Immature natural killer cell (primary cell): ENCODE measurements at places on chromosomes 1 and 21.

DNA sequence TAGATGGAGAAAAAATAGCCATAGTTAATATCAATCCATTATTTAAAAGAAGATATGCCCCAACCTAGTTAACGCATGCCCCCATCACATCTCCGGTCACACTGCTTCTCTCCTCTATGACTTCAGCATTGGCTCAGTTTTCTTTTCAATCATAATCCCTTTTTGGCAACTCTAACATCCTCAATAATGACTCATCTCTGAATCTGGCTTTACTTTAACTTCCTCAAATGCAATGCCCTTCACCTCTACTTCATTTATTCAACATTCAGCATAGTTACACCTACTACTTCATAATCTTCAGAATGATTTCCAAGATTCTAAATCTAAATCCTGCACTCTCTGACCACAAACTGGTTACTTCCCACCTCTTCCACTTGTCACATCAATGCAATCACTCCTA is 417.3 kb downstream of the USH2A start:
- H3K27ac ChIP-seq: no peak overlapping the region
- H3K4me1 ChIP-seq: no peaks in the 10 kb centered on the region
- no peaks in the 10 kb centered on the region for H3K27me3 ChIP-seq
- no peak for DNase-seq
- no peaks in the 10 kb centered on the region for H3K36me3 ChIP-seq

DNA sequence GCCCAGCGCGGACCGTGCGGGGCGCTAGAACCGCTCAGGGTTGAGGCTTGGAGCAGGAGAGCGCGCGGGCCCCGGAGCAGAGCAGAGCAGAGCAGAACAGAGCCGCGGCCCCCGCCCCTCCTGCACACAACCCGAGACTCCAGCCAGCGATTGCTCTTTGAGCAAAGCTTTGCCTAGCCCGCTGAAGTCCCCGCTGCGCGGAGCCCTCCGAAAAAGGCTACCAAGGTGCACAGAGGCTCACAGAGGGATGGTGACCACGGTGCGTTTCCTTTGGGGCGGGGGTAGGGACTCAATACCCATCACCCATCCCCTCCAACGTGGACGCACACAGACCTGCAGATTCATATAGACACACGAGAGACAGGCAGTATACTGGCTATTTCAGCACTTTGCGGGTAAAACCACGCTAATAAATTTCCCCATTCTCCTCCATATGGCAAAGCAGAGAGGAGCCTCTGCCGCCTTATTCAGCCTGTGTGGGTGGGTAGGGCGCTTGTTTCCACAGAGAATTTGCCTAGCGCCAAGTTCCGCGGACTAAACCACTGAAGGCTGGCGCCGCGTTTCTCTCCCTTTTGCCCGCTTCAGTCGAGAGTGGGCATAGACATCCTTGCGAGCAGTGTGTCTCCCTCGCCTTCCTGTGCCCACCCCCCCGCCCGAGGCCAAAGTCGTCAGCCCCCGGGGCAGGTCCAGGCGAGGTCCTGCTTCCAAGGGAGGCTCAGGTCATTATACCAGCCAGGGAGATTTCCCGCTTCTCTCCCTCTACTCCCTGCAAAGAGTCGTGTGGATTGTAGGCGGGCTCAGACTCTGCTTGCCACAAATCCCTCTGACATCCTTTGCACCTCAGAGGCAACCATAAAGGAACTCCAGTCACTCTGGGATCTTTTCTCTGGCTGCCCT is 8.5 kb downstream of the HLX start:
- H3K27me3 ChIP-seq: peaks cover 5% of the 10 kb centered on the region
- no peak for DNase-seq
- no peaks in the 10 kb centered on the region for H3K36me3 ChIP-seq
- H3K4me1 ChIP-seq: no peaks in the 10 kb centered on the region

- no peaks in the 10 kb centered on the region for H3K4me1 ChIP-seq
- H3K4me3 ChIP-seq: no peak overlapping the region
- DNase-seq: no peak
- H3K27me3 ChIP-seq: peaks cover 4% of the 10 kb centered on the region
- H3K36me3 ChIP-seq: no peaks in the 10 kb centered on the region
- H3K27ac ChIP-seq: no peak overlapping the region
These were observed 43.8 kb upstream of the MACF1 start for GRCh38 chr1:39160703-39161102.

DNA sequence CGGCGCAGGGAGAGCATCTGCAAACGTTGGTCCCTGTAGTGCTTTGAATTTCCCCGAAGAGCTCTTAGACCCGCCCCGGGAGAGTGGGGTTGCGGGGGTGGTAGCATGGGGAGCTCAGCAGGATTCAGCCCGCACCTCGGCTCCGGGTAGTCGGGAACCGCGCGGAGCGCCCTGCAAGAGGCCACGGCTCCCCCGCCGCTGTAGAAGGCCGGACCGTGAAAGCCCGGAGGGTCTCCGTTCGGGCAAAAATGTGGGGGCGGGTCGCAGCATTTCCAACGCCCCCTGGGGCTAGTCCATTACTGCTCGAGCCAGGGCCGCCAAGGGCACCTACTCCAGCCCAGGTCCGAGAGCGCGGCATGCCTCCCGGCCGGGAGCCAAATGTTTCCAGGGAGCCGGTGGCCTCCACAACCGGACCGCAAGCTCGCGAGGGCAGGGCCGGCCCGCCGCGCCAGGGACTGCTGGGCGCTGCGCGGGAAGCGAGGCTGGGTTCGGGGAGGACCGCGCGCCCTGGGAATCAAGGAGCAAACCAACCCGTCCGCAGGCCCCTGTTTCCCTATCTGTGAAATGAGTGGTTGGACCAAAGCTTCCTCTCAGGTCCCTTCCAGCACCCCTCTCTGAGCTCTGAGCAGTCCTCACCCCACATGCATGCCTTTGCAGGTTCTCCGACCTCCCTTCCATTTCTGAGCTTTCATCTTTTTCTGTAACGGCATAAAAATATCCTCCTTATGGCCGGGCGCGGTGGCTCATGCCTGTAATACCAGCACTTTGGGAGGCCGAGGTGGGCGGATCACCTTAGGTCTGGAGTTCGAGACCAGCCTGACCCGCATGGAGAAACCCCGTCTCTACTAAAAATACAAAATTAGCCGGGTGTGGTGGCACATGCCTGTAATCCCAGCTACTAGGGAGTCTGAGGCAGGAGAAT is 775 bp upstream of the TMEM63A start:
- H3K27ac ChIP-seq: peak overlapping the region; percentile 91
- peaks cover 39% of the 10 kb centered on the region for H3K4me1 ChIP-seq
- H3K27me3 ChIP-seq: peaks cover 6% of the 10 kb centered on the region
- DNase-seq: peak; percentile 18
- H3K36me3 ChIP-seq: peaks cover 4% of the 10 kb centered on the region

DNA sequence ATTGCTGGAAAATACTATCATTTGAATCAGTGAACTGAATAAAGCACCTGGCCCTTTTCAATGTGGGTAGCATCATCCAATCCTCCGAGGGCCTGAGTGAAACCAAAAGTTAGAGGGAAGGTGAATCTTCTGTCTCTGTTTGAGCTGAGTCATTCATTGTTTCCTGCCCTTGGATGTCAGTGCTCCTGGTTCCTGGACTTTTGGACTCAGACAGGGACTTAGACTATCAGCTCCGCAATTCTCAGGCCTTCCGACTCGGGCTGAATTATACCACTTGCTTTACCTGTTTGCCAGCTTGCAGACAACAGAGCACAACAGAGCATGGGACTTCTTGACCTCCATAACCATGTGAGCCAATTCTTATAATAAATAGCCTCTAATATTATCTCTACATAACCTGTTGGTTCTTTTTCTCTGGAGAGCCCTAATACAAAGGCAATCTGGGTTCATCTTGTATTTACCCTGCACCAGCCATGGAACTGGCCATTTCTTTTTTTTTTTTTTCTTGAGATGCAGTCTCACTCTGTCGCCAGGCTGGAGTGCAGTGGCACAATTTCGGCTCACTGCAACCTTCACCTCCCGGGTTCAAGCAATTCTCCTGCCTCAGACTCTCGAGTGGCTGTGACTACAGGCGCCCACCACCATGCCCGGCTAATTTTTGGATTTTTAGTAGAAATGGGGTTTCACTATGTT is 19.2 kb upstream of the VASH2 start:
- H3K27me3 ChIP-seq: no peaks in the 10 kb centered on the region
- H3K4me1 ChIP-seq: no peaks in the 10 kb centered on the region
- no peaks in the 10 kb centered on the region for H3K36me3 ChIP-seq
- no peak overlapping the region for H3K4me3 ChIP-seq

- no peak overlapping the region for H3K4me3 ChIP-seq
- no peaks in the 10 kb centered on the region for H3K36me3 ChIP-seq
- H3K27me3 ChIP-seq: no peaks in the 10 kb centered on the region
- no peak overlapping the region for H3K27ac ChIP-seq
- no peaks in the 10 kb centered on the region for H3K4me1 ChIP-seq
These were observed 337.8 kb downstream of the HLX start for GRCh38 chr1:221217029-221217428.

DNA sequence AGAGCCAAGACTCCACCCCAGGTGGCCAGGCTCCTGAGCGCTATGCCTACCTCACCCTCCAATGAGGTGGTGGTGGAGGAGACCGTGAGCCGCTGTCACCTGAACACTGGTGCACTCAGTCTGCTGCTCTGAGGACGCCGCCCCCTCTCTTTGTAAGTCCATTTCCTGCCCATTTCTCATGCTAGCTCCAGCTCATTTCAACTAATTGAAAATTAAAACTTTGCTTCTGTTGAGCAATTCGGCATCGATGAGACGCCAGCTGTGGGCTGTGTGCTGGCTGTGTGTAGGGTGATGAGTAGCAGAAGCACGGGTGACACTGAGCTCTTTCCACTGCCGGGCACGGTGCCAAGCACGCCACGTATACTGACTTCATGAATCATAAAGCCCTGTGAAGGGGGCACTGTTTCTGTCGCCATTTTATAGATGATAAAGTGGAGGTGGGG is 11.2 kb downstream of the TNFRSF1B start:
- H3K27me3 ChIP-seq: peaks cover 17% of the 10 kb centered on the region
- peaks cover 4% of the 10 kb centered on the region for H3K36me3 ChIP-seq
- peak overlapping the region; percentile 100 for H3K27ac ChIP-seq
- peak; percentile 92 for DNase-seq
- peaks cover 99% of the 10 kb centered on the region for H3K4me1 ChIP-seq

GRCh38 chr1:200491103-200491502 is 81.3 kb upstream of the ZNF281 start:
- H3K27me3 ChIP-seq: peaks cover 4% of the 10 kb centered on the region
- no peak for DNase-seq
- no peaks in the 10 kb centered on the region for H3K36me3 ChIP-seq
- H3K4me1 ChIP-seq: no peaks in the 10 kb centered on the region
- no peak overlapping the region for H3K27ac ChIP-seq

DNA sequence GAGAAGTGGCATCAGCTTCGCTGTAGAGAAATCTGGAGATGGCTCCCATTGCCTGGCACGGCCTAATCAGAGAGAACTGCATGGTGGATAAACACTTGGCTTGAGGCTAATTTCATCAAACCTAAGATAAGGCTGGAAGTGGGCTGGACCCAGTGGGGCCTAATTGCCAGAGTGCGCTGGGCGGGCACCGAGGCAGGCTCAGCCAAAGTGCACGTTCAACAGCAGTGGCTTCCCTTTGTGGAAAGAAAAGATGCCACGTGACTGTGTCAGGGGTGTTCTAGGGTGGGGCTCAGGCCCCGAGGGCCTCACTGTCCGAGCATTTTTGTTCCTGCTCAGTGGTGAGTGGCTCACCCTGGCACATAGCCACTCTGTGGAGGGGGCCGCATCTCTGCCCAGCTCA is 5.8 kb downstream of the PLCH2 start:
- no peaks in the 10 kb centered on the region for H3K36me3 ChIP-seq
- H3K4me3 ChIP-seq: no peak overlapping the region
- DNase-seq: no peak
- H3K4me1 ChIP-seq: peaks cover 7% of the 10 kb centered on the region
- H3K27ac ChIP-seq: no peak overlapping the region

DNA sequence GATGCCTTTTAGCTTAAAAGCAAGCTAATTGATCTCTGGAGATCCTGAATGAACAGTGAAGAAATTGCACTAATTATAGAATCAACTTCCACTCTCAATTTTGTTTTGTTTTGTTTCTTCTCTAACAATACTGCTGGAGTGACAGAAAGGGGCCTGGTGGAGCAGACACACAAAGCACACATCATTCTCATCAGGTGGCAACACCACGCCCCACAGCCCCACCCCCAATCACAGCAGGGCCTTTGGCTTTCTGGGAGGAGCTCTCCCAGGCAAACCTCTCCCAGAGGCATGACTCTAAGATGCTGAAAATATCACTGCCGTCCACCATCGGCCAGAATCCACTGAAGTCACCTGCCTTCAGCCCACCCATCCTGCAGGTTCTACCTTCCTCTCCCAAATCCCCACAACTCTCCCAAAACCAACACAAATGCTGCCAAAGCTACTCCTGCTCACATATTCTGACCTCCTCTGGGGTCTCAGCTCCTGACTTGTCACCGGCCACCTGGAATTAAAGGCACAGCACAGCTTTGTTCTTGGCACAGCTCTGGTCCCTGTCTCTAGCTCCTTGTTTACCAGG is 120.7 kb downstream of the GRIK3 start:
- no peaks in the 10 kb centered on the region for H3K36me3 ChIP-seq
- H3K27me3 ChIP-seq: peaks cover 5% of the 10 kb centered on the region
- no peak overlapping the region for H3K4me3 ChIP-seq
- H3K4me1 ChIP-seq: no peaks in the 10 kb centered on the region
- DNase-seq: no peak

DNA sequence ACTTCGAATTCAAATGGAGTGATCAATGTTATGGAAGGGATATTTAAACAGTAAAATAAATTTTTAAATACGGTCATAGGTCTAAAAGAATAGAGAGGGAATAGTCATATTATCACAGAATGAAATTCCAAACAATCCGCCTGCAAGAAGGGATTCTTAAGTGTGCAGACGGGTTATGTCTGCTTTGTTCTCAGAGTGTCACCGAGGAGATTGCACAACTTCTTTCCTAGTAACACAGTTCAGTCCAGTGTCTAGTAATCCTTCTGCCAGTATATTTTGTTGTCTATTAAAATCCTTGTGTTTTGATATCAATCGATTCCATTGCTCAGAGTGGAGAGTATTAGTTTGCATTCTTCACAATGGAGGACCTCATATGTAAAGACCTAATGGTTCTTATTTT is 48.4 kb downstream of the LRRC53 start:
- no peak overlapping the region for H3K4me3 ChIP-seq
- no peak for DNase-seq
- no peak overlapping the region for H3K27ac ChIP-seq
- no peaks in the 10 kb centered on the region for H3K4me1 ChIP-seq
- no peaks in the 10 kb centered on the region for H3K36me3 ChIP-seq
- no peaks in the 10 kb centered on the region for H3K27me3 ChIP-seq

- peaks cover 3% of the 10 kb centered on the region for H3K27me3 ChIP-seq
- DNase-seq: no peak
- H3K36me3 ChIP-seq: no peaks in the 10 kb centered on the region
- peak overlapping the region; percentile 90 for H3K27ac ChIP-seq
- H3K4me3 ChIP-seq: peak overlapping the region; percentile 49
These were observed 68.5 kb upstream of the DUSP10 start for GRCh38 chr1:221810406-221810805.

DNA sequence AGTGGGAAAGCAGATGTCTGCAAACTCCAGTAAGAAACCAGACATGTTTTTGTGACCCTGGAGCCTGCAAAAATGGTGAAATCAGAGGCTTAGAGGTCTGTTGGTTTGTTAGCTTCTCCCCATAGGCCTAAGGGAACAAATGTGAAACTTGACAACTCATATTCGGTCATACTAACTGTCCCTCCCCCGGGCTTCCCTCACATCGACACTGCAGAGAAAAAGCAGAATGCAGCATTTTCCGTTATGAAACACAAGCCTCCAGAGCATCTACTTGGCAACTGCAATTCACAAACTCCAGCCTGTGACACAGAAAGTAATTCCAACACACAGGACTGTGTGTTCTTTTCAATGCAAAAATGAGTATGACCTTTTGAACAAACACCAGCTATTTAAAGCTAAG is 3.7 kb downstream of the KCNA2 start:
- no peaks in the 10 kb centered on the region for H3K36me3 ChIP-seq
- peaks cover 12% of the 10 kb centered on the region for H3K27me3 ChIP-seq
- peaks cover 5% of the 10 kb centered on the region for H3K4me1 ChIP-seq
- H3K4me3 ChIP-seq: no peak overlapping the region

- H3K36me3 ChIP-seq: no peaks in the 10 kb centered on the region
- H3K27me3 ChIP-seq: no peaks in the 10 kb centered on the region
- no peak for DNase-seq
- no peak overlapping the region for H3K27ac ChIP-seq
These were observed 62.3 kb downstream of the PRKAA2 start for GRCh38 chr1:56707379-56707778.
